ENCODE measurements at places on chromosomes 12 and 14. TPM values are rescaled to one million over a fixed set of nuclear protein-coding genes. Genes with fewer than 3 reads are reported as not detected.
A peak's percentile ranks its signal among the peaks of the same experiment; 100 is the strongest.

GOLT1B gene
- total RNA-seq = 75.9 TPM

LMNTD1 gene
- not detected for total RNA-seq

STAC3 gene
- 0.70 TPM for total RNA-seq

PLEKHA5 gene
- total RNA-seq = 79.2 TPM

NPFF gene
- not detected for total RNA-seq

OTX2 gene
- not detected for total RNA-seq

VEZT gene
- 77.4 TPM for total RNA-seq

CRACR2A gene
- 15.4 TPM for total RNA-seq

GRCh38 chr12:26631846-26632245 lies 201.1 kb downstream of the ITPR2 start:
- H3K4me1 ChIP-seq = peaks cover 73% of the 10 kb centered on the region
- no peak overlapping the region for H3K4me3 ChIP-seq
- H3K27me3 ChIP-seq = no peaks in the 10 kb centered on the region
- peak overlapping the region; percentile 19 for H3K27ac ChIP-seq
- no peaks in the 10 kb centered on the region for H3K36me3 ChIP-seq
- DNase-seq = no peak

- no peak for DNase-seq
- no peak overlapping the region for H3K4me3 ChIP-seq
- no peaks in the 10 kb centered on the region for H3K27me3 ChIP-seq
- no peaks in the 10 kb centered on the region for H3K36me3 ChIP-seq
These were observed 8.9 kb downstream of the CMTM5 start for GRCh38 chr14:23385642-23386265.

DNA sequence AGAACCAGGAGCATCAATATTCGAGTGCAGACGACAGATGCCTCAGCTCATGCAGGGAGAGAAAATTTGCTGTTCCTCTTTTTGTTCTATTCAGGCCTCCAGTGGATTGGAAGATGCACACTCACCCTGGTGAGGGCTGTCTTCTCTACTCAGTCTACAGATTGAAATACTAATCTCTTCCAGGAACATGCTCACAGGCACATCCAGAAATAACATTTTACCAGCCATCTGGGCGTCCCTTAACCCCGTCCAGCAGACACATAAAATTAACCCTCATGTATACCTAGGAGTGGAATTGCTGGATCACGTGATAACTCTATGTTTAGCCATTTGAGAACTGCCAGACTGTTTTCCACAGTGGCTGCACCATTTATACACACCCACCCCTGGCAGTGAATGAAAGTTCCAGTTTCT lies 4.5 kb upstream of the OAS2 start:
- no peaks in the 10 kb centered on the region for H3K36me3 ChIP-seq
- H3K27ac ChIP-seq = no peak overlapping the region
- no peaks in the 10 kb centered on the region for H3K27me3 ChIP-seq
- H3K4me3 ChIP-seq = no peak overlapping the region
- no peaks in the 10 kb centered on the region for H3K4me1 ChIP-seq

GRCh38 chr12:51959211-51959610 lies 7.7 kb downstream of the ACVR1B start:
- no peak overlapping the region for H3K4me3 ChIP-seq
- peaks cover 3% of the 10 kb centered on the region for H3K36me3 ChIP-seq
- H3K4me1 ChIP-seq = peaks cover 84% of the 10 kb centered on the region
- H3K27me3 ChIP-seq = no peaks in the 10 kb centered on the region

GRCh38 chr14:91009501-91010152 lies 50.8 kb downstream of the RPS6KA5 start:
- no peaks in the 10 kb centered on the region for H3K27me3 ChIP-seq
- no peaks in the 10 kb centered on the region for H3K36me3 ChIP-seq
- H3K27ac ChIP-seq = no peak overlapping the region
- H3K4me1 ChIP-seq = no peaks in the 10 kb centered on the region
- no peak overlapping the region for H3K4me3 ChIP-seq

GRCh38 chr14:100144996-100145646 lies 14.3 kb downstream of the DEGS2 start:
- no peak overlapping the region for H3K4me3 ChIP-seq
- H3K36me3 ChIP-seq = no peaks in the 10 kb centered on the region
- DNase-seq = peak; percentile 70
- peaks cover 25% of the 10 kb centered on the region for H3K4me1 ChIP-seq

GRCh38 chr12:126219654-126220279 lies 1154.5 kb downstream of the AACS start:
- H3K4me1 ChIP-seq = no peaks in the 10 kb centered on the region
- H3K36me3 ChIP-seq = no peaks in the 10 kb centered on the region
- H3K27ac ChIP-seq = no peak overlapping the region

DNA sequence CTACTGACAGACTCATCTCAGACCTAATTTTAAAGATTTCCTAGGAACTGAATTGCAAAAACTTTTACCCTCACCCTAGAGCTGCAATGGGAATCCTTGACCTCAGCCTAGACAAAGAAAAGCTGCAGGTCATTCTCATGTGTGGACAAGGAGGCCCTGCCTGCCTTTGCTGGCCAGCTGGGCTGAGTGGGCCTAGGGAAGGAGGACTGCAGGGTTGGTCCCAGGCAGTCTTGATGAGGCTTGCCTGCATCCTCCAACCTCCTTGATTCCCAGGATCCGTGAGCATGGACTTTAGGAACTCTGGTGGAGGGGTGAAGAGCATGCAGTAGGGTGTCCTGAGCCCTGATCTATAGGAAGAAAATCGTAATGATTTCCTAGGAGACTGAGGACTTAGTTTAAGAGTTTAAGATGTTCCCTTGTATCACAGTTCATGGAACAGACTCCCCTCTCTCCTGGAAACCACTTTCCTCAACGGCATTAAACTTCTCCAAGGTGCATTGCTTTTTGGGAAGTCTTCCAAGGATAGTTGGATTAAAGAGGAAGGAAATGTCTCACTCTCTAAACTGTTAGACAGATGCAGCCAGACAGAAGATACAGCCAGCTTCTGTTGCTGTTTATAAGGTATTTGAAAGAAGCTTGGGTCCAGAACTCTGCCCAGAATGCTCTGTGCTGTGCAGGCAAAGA lies 55.4 kb upstream of the DDX11 start:
- H3K27me3 ChIP-seq = no peaks in the 10 kb centered on the region
- H3K4me1 ChIP-seq = peaks cover 7% of the 10 kb centered on the region
- no peaks in the 10 kb centered on the region for H3K36me3 ChIP-seq
- no peak overlapping the region for H3K4me3 ChIP-seq

DNA sequence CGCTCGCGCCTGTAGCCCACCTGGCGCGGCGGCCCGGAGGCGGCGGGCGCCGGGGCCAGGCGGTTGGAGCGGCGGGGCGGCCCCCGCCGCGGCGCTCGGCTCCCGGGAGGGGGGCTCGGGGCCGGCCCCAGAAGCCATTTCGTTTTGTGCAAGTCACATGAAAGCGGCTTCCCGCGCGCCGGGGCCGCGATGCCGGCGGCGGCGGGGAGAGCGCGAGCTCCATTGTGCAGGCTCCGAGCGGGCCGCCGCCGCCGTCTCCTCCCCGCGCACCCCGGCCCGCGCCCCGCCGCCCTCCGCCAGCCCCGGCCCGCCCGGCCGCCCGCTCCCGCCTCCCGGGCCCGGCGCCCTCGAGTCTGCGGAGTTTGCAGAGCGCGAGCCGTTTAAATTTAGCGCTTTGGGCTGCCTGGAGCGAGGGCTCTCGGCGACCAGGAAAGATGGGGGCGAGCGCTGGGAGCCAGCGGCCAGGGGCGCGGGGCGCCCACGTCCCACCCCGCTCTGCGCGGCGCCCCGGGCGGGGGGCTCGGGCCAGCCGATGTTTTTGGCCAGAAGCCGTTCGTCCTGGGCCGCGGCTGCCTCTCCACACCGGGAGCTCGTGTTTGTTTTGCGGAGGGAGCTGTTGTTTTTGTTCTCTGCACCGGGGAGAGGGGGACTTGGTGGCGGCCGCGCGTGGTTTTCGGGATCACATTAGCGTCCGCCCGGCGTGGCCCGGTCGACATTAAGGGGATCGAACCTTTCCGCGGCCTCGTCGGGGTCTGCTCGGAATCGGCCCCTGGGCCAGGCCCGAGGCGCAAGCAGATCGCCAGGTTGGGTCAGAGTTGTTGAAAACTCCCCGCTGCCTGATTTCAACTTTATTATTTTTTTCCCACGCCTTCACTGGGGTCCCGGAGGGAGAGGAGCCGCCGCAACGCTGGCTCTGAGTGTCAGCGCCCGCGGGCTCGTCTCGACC lies 982 bp downstream of the BCL7A start:
- no peaks in the 10 kb centered on the region for H3K36me3 ChIP-seq
- peaks cover 10% of the 10 kb centered on the region for H3K4me1 ChIP-seq
- no peaks in the 10 kb centered on the region for H3K27me3 ChIP-seq
- peak overlapping the region; percentile 39 for H3K27ac ChIP-seq
- peak overlapping the region; percentile 65 for H3K4me3 ChIP-seq
- peak; percentile 46 for DNase-seq

GRCh38 chr14:51395361-51395849 lies 155.4 kb downstream of the TMX1 start:
- H3K36me3 ChIP-seq = no peaks in the 10 kb centered on the region
- no peak overlapping the region for H3K4me3 ChIP-seq
- DNase-seq = no peak
- no peak overlapping the region for H3K27ac ChIP-seq
- no peaks in the 10 kb centered on the region for H3K4me1 ChIP-seq

DNA sequence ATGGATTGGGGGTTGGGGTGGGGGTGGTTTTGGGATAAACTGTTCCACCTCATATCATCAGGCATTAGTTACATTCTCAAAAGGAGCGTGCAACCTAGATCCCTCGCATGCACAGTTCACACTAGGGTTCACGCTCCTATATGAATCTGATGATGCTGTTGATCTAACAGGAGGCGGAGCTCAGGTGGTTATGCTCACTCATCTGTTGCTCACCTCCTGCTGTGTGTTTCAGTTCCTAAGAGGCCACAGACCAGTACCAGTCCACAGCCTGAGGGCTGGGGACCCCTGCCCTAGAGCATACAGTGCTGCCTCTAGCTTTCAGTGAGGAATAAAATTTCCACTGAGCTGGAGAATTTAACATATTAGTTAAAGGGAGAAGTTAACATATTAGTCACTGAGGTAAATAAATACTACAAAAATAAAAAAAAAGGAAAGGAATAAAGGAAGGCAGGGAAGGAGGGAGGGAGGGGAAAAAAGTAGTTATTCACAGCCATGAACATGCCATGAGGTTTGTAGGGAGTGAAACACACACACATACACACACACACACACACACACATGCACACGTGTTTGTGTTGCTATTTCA lies 612.7 kb upstream of the TBX3 start:
- H3K36me3 ChIP-seq = no peaks in the 10 kb centered on the region
- H3K27ac ChIP-seq = no peak overlapping the region
- DNase-seq = no peak
- peaks cover 7% of the 10 kb centered on the region for H3K4me1 ChIP-seq

DNA sequence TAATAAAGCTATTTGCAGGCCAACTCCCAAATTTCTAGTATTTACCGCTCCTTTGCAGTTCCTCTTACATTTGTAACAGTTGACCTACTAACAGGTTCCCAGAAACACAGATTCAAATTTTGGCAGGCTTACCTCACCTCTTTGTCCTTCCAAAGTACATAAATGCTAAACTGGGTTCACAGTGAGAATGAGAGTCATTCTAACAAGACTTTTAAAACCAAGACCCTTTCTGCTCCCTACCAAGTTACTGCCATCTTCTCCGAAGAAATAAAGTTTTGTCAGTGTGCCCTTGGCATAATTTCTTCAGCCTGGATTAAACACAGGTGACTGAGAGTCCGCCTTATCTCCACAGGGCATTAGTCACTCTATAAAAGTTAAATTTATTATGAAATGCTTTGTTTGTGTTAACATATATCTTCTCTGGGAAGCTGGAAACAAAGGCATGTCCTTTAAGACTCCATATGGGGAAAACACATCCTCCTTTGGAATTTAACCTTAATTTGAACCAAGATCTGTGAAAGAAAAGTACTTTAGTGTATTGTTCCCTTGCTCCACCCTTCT lies 28.2 kb downstream of the FOXA1 start:
- H3K36me3 ChIP-seq = no peaks in the 10 kb centered on the region
- peak overlapping the region; percentile 84 for H3K27ac ChIP-seq
- H3K27me3 ChIP-seq = no peaks in the 10 kb centered on the region
- H3K4me1 ChIP-seq = peaks cover 72% of the 10 kb centered on the region

DNA sequence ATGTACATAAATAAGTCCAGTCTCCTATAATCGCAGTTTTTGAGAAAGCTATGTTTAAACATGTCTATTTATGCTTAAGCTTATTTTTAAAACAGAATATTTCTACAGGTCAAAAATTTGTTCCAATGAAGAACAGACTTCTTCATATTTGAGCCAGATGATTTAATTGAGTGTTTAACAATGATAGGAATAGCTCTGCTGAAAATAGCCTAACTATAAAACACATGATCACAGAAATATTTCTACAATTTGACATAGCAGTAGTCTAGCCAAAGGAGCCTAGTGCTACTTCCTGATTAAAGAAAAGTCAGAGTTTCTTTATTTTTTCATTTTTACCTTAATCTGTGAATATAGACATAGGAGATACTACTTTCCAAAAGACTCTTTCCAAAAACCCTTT lies 29.4 kb downstream of the DCP1B start:
- DNase-seq = no peak
- H3K4me1 ChIP-seq = peaks cover 12% of the 10 kb centered on the region
- H3K36me3 ChIP-seq = no peaks in the 10 kb centered on the region
- no peak overlapping the region for H3K27ac ChIP-seq
- no peak overlapping the region for H3K4me3 ChIP-seq

DNA sequence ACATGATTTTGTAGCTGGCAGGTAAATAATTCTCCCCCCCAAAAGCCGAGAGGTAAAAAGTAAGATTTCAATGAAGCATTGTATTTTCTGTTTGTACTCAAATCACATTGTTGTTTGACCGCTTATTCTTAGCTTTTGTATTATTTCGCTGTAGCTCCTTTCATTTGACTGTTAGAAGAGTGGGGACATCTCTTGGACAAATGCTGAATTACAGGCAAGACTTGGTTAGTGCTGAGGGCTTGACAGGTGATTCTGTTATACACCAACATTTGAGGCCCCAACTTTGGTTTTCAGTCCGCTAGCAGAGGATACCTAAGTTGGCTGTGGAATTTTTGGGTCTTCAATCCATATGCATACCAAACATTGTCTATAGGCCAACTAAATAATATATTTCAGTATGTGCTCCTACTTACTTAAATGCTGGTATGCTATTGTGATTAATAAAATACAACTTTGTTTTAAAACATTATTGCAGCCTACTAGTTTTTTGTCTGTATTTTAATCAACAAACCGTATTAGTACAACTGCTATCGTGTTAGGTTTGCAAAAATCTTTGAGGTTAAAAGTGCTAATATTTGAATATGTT lies 102.2 kb downstream of the ERC1 start:
- H3K27ac ChIP-seq = no peak overlapping the region
- no peaks in the 10 kb centered on the region for H3K27me3 ChIP-seq

DNA sequence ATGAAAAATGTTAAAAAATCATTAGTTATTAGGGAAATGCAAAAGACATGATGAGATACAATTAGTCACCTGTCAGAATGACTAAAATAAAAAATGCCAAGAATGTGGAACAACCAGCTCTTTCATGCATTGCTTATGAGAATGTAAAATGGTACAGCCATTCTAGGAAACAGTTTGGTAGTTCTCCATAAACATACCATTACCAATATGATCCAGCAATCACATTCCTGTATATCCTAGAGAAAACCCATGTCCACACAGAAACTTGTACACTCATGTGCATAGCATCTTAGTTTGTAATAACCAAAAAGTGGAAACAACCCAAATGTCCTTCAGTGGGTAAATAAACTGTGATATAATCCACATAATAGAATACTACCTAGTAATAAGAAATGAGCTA lies 245.7 kb downstream of the FUT8 start:
- H3K36me3 ChIP-seq = no peaks in the 10 kb centered on the region
- H3K27ac ChIP-seq = no peak overlapping the region
- no peaks in the 10 kb centered on the region for H3K27me3 ChIP-seq
- no peak for DNase-seq
- no peaks in the 10 kb centered on the region for H3K4me1 ChIP-seq
- H3K4me3 ChIP-seq = no peak overlapping the region

- H3K27me3 ChIP-seq = no peaks in the 10 kb centered on the region
- H3K36me3 ChIP-seq = no peaks in the 10 kb centered on the region
- H3K4me3 ChIP-seq = no peak overlapping the region
- H3K4me1 ChIP-seq = no peaks in the 10 kb centered on the region
- DNase-seq = no peak
These were observed 186.7 kb downstream of the EFCAB11 start for GRCh38 chr14:89767861-89768268.

All from Caco-2 (cell line).